Stimulated activated CD8-positive, alpha-beta memory T cell treated with anti-CD3 and anti-CD28 coated beads, Interleukin-2, amount 100 ng/mL, for 1 hour (primary cell): ENCODE measurements at places on chromosomes 3 and 15.

DNA sequence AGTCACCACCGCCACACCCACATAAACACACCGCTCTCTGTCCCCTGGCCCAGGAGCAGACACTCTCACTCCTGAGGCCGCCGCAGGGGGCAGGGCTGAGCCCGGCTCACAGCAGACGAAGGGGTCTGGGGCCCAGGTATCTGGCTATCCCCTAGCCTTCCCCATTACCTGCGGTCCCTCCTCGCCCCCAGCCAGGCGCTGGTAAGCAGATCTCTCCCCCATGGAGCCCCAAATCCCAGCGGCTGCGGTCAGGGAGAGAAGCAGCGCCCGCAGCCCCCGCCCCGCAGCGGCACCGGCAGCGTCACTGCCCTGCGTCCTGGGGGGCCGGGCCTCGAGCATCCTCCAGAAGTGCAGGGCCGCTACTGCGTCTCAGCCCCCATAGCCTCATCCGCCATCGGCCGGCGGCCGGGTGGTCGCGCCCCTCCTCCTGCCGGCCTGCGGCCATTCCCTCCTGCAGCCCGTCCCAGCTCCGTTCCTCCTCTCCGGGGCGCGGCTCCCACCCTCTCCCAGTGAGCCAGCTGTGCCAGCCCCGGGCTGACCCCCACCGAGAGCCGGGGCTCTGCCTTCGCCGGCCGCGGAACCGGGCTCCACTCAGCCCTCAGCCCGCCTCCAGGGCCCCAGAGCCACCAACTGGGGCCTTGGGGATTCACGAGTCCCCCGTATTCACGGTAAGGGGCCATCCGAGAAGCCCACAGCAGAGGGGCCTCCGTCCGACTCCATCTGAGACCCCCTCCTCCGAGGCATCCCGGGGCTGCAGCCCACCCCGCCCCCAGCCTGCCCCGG, 13.1 kb downstream of the TNK2 start:
- DNase-seq, result no peak

- DNase-seq, result no peak
These were observed 49.3 kb upstream of the XCR1 start for GRCh38 chr3:46076606-46077005.

- DNase-seq, result no peak
These were observed 54.4 kb downstream of the DNAH1 start for GRCh38 chr3:52370531-52370930.

DNA sequence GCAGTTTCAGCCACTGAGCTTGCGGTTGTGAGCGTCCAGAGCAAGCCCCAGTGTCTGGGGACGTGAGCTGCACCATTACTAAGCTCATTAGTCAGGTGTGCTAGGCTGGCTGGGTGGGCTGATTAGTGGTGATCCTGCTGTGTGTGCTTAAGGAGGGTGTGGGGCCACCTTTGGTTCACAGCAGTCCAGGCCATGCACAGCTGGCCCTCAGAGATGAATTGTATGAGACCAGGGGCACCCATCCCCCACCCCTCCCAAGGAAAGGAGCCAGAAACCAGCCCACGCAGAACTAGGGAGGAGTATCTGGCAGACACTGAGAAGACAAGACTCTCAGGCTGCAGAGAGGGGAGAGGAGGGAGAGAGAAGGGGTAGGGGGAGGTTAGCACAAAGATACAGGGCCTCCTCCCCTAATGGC, 3.8 kb downstream of the TYRO3 start:
- DNase-seq, result no peak

- no peak for DNase-seq
These were observed 60.8 kb upstream of the PXYLP1 start for GRCh38 chr3:141170678-141171295.

- DNase-seq, result no peak
These were observed 177.4 kb downstream of the SQOR start for GRCh38 chr15:45812200-45812599.

DNA sequence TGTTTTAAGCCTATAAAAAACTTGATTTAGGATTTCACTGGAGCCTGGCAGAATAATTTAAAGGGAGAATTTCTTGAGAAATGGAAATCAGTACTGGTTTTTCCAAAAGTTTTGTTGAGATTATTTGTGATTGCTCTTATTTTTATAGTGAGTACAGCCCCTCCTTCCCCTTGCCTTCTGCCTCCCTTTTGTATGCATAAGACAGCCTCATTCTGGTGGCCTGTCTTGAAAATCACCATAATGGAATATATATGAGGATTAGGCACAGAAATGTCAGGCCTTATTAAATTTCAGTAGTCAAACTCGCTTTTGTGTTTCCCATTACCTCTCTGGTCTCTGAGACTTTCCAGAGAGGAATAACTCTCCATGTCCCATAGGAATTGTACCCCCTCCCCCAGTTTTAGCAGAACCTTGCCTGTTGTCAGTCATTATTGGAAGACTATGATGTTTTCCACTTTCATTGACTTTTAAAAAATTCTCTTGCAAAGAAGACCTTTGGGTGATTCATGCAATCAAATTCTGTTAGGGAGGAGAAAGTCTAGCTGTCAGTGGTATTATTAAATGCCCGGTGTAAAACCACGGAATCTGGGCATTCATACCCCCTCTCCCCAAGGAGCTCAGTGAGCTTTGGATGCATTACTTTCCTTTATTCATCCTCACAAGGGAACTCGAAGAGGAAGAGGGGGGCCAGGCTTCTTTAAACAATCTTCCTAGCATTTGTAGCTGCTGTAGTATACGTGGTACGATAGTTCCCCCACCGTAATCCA, 171.6 kb upstream of the TSC22D2 start:
- no peak for DNase-seq

DNA sequence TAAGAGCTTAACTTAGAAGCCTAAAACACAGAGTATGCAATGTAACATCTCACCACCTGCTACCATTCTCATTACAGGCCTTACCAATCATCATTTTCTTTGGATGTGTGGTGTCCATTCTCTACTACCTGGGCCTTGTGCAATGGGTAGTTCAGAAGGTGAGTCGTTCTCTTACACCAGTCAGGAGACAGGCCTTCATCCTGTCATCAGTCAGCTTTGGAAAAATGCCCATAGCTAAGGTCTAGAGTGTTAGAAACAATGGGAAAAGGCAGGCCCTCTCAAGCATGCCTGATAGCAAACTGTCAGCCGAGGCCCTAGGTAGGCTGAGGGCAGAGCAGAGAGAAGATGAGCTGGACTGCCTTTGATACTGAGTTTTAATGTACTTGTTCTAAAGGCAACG, 13.5 kb downstream of the SLC28A2 start:
- DNase-seq, result no peak

DNA sequence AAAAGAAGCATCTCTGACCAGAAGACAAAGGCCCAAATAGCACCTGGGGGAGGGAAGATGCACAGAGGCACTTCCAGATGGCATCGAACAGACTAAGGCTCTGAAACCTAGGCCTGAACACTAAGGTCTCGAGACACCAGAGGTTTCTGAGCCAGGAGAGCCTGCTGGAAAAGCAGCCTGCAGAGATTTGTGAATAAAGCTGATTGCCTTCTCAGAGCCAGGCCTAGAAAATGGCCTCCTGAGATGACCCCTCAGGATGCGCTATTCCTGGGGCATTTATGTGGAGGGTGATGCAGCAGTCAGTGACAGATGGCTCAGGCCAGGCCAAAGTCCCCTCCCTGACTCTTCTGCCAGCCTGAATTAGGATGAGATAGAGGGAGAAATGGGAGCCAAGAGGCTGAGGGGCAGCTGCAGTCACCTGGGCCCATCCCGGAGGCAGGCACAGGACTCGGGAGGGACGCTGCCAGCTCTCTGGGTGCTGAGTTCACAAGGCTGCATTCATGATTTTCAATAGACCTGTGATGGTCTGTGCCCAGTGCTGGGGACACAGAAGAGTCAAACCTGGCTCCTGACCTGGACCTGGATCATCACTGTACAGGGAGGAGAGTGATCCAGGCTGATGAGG, 6.9 kb downstream of the PRSS50 start:
- DNase-seq, result no peak

GRCh38 chr3:18827664-18828063, 320.6 kb upstream of the KCNH8 start:
- no peak for DNase-seq

DNA sequence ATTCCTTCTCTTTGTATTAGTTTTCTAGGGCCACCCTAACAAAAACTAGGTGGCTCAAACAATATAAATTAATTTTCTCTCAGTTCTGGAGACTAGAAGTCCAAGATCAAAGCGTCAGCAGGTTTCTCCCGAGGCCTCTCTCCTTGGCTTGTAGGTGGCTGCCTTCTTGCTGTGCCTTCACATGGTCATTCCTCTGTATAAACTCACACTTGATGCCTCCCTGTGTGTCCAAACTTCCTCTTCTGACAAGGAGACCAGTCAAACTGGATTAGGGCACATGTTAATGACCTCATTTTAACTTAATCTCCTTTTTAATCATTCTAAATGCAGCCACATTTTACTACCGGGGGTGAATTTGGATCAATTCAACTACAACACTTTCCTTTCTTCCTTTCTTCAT, 691.1 kb downstream of the DIPK2A start:
- no peak for DNase-seq

- no peak for DNase-seq
These were observed 10.6 kb downstream of the HCN4 start for GRCh38 chr15:73357999-73358665.

GRCh38 chr3:129207479-129207878, 23.8 kb upstream of the CNBP start:
- DNase-seq, result no peak

GRCh38 chr15:80447077-80447476, 42.9 kb downstream of the ARNT2 start:
- no peak for DNase-seq

DNA sequence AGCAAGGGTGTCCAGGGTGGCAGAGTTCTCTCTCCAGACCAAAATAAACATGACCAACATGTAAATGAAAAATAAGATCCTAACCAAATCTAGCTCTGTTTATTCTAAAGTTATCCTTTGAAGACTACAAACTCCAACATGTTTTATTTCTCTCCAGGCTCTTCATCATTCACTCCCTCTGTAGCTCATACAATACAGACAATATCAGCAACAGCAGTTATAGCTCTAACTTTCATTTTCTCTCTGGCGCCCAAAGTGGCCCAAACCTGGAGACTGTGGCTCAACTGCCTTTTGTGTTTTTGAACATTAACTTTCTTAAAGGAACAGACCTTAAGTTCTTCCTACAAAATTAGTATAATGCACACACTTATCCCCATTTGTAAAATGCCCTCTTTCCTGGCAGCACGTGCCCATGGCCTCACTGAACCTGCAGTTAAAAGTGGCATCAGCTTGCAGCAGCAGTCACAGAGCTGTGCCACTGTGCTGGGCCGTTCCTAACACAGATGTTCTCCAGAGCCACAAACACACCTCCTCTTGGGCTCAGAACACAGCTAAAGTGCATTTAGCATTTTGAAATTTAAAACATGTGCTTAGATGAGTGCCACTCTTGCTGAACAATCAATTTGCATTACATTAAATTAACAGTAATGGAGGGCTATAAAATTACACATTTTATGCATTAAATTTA, 91.9 kb downstream of the RORA start:
- no peak for DNase-seq

DNA sequence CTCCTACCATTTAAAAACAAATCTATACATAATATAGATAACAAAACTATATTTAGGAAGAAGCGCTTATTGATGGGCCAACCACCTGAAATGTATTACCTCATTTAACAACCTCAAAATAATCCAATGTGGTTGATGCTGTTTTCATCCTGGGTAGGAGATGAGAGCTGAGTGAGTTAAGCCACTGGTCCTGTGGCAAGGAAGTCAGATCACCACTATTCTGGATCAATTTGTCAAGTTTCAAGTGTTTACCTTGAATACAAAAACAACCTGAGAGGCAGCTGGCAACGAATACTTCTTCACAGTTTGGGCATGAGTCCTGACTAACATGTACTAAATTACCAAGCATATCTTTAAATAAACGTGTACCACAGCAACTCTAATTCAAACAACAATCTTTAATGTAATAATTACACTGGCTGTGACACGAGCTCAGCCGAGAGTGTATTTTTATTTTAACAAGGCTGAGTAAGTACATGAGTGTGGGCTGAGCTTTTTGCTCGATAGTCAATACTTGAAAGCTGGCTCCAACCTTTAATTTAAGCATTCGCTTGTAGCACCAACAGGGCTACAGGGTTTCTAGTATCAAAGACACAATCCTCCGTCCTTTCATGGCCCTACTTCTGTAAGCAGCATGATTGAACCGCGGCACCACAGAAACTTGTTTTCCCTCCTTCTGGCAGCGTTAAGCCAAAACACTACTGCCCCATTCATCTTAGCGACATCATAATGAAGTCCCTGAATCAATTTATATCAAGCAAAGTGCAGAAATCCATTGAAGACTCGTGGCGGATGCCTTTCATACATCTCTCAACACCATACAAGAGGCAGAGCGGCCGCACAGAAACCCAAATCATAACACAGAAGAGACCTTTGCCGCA, 93.8 kb upstream of the ICE2 start:
- DNase-seq, result no peak

DNA sequence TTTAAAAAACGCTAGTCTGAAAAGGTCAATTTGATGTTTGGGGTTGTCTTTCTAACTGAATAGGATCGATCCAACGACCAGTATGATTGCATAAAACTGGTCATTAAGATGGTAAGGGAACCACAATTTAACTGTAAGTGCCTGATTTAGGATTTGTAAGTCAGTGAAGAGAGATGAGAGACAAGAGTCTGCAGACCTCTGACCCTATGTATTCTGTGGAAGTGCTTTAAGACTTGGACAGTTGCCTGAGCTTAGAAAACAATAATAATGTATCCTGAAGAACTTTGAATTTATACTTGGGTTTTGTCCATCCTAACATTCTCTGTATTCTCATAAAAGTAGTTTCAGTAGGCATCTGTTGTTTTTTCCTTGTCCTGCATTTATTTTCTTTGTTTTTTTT, 221.4 kb upstream of the SUCLG2 start:
- DNase-seq, result no peak

DNA sequence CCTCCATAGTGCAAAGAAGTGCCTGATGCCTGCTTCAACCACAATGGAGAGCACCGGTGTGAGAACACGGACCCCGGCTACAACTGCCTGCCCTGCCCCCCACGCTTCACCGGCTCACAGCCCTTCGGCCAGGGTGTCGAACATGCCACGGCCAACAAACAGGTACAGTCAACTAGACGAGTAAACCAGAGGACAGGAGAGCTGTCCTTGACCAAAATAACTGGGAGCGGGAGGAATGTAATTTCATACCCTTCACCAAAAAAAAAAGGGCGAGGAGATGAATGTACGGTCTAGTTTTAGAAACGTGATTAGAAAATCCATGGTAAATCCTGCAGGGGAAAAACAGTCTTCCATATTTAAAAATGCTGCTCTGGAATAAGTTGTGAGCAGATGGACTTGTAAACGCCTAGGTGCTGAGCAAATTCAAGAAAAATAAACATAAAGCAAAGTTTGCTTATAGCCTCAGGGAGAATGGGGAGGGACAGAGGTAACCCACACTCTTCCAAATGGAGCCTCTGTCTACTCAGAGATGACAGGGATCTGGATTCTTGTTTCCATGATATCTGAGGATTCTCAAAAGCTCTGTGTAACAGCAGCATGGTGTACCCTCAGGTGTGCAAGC, 8.4 kb downstream of the THBS1 start:
- DNase-seq, result no peak

GRCh38 chr15:68515371-68516095, 63.3 kb upstream of the CORO2B start:
- DNase-seq, result no peak
